ENCODE measurements at places on chromosomes 3 and 15. TPM values are rescaled to one million over a fixed set of nuclear protein-coding genes. Genes with fewer than 3 reads are reported as not detected.

- DNase-seq, result peak; percentile 66
These were observed 470.5 kb upstream of the THBS1 start for GRCh38 chr15:39110336-39110735.

DNA sequence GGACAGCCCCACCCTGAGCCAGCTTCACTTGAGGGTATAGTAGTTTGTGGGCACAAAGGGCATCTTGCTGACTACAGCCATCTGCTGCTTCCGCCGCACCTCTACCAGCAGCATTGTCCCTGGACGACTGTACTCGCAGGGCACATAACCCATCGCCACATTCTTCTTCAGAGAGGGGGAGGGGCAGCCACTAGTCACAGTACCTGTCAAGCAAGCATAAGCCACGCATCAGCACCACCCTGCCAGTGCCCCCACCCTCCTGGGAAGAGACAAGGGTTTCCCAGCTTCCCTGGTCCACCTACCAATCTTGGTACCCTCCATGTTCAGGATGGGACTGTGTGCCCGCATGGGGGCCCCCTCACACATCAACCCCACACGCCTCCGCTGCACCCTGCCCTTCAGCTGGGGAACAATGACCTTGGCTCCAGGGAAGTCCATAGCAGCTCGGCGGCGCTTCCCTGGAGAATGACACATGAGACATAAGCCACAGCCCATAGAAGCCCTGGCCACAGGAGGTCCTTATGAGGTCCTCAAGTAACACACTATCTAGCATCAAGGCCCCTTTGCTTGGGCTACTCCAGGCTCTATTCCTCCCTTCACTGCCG, 4.7 kb downstream of the AMT start:
- no peak for DNase-seq

DNA sequence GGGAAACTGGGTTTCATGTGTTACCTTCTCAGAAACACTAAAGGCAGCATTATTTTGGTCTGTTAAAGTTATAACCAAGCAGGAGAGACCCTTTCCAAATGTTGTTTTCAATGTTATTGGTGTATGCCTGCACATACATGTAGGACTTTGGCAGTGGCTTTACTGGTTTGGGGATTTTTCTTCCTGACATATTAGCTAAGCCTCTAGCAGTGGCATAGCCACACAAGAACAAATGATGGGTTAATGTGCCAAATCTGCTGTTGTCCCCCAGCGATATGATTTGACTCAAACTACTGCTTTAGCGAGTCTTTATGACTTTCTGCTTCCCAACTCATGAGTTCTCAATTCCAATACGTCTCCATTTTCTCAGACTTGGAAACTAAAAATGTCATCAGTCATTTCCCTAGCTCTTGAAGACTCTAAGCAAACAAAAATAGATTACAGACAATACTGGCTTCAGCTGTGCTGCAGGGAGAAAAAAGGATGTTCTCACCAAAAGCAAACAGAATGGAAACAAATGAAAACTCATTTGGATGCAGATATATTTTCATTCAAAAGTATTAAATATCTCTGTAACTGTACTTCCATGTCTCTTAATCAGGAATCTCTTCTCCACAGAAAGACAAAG, 29.6 kb downstream of the TPM1 start:
- no peak for DNase-seq

DNA sequence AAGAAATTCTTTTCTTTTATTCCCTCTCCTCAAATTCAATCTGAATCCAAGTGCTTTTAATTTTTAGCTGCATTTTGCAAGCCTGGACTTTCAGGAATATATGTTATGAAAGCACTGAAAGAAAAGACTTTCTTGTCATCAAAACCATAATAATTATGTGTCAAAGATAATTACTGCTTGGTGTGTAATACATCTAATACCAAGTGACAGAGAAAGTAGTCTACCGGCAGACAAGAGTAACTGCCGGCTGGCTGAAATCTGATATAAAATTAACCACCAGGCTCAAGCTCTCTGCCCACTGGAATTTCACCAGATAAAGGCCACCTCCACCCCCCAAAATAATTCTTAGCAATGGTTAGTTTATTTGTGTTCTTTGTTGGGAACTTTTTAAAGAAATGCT, 220.9 kb upstream of the CDIN1 start:
- DNase-seq, result peak; percentile 4

- no peak for DNase-seq
These were observed 164.6 kb downstream of the DPH6 start for GRCh38 chr15:35381328-35381727.

DNA sequence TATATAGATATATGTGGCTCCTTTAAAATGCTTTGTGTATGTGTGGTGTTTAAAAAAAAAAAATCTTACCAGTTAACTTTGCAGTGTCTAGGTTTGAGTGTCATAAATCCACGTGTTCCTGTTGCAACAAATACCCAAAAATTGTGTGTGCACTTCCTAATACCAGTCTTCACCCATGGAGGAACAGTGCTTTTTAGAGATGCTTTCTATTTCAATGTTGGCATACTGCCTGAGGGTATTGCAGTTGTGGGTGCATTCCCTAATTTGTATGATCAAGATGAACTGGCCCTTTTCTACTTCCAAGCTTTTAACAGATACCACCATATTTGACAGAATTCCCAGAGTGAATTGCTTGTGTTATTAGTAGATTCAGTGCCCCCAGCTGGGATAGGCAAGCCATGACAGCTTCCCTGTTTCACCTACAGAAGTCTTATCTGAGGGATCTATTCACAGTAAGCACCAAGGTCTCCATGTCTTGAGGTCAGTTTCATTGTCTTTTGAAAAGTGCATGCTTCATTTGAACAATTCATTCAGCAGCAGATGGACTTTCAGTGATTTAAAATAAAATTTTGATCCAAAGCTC, 68.9 kb upstream of the GOLGA6B start:
- DNase-seq, result peak; percentile 28

- DNase-seq, result no peak
These were observed 151.0 kb downstream of the FAM43A start for GRCh38 chr3:194836661-194837060.

- peak; percentile 70 for DNase-seq
These were observed 113.1 kb downstream of the THSD4 start for GRCh38 chr15:71228403-71228802.

DNA sequence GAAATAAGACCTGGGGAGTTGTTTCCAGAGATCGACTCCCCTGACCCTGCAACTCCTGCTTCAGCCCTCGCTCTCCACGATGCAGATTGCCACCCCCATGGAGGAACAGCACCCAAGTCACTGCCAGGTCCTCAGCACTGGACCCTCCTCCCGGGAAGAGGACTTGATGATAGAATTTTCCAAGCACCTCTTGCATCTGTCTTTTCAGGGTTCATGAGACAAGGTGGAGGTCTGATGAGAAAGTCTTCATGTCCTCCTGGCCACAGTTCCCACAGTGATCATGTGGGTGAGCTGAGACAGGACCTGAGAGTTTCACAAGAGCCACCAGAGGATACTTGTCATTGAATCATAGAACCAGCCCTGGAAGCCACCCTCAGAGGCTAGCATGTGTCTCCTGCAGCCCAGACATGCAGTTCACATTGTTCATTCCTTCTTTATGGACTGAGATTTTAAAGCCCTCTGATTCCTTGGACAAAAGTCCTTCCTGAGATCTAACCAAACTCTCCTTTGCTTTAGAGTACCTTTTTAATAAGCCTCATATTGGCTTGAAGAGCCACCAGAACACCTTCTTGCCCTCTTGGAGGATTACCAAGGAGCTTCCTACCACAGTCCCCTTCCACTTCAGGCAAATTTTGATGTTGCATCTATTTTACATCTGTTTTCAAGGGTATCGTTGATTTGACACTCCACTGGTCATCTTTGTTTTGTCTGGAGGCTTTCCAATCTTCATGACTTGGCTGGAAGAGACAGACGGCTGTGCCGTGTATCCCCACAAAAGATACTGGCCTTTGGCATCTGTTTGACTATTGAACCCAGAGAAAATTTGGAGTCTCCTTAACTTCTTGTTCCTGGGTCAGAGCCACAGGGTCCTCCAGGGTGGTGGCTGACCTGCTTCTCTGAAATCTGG, 224.8 kb upstream of the BHLHE40 start:
- DNase-seq, result no peak

DNA sequence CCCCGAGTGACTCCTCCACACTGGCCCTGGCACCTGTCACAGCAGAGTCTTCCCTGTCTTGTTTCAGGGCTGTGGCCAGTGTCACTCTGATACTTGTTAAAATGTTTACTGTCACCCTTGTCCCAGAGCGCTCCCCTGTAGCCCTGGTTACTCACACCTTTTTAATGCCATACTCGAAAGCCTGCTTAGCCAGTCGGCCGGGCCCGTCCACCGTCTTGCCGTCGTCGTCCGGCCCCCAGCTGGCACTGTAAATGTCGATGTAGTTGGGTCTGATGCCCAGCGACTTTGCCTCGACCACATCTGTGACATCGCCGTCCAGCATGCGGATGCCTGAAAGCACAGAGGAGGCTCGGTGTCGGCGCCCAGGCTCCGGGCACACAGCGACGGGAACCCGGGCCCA, 91.3 kb downstream of the PCSK6 start:
- DNase-seq, result no peak

DNA sequence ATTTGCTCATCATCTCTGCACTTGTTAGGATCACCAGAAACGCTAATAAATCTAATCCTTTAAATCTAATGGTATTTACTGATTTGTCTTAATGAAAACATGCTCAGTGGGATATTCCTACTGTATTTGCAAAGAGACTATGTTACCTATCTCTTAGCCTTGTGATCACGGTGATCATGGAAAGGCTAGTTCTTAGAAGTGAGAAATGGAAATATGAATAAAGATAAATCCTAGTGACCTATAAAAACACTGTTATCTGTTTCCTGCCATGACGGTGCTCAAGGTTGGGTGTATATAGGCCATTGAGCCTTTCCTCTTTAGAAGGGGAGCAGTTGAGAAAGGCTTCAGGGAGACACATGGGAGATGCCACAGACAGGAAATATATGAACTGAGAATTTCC, 116.3 kb downstream of the THRB start:
- no peak for DNase-seq

DNA sequence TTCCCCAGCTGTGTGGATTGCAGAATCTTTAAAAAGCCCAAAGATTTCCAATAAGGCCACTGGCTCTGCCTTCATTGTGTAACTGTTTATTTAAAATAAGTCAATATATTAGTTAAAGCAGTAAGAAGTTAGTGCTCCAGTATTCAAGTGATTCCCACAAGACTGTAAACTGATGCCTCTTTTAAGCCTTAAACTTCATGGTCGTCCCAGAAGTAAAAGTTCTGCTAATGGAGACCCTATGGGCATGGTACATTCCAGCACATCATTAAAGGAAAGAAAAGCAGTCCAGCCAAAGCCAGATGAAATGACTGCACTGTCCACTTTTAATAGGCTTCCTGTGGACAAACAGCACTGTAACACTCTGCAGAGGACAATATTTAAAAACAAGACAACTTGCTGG, 512.6 kb downstream of the MECOM start:
- DNase-seq, result peak; percentile 3

GRCh38 chr15:84780492-84780891, 32.1 kb downstream of the ZNF592 start:
- no peak for DNase-seq

DNA sequence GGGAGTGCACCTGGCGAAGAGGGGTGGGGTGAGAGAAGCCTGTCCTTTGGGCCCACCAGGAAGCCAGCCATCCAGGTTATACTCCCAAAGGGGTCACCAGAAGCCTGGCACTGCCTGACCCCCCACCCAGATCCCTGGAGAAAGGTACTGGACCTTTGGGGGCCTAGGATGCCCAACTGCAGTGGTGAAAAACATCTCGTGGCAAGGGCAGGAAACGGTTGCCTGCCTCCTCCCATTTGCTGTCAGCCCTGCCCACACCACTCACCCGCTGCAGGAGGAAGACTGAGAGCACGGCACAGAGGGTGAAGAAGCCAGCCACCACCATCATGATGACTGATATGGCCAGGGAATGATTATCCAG, 2.2 kb upstream of the ULK3 start:
- DNase-seq, result no peak

Gene ADAMTS7
- total RNA-seq, result 0.83 TPM

DNA sequence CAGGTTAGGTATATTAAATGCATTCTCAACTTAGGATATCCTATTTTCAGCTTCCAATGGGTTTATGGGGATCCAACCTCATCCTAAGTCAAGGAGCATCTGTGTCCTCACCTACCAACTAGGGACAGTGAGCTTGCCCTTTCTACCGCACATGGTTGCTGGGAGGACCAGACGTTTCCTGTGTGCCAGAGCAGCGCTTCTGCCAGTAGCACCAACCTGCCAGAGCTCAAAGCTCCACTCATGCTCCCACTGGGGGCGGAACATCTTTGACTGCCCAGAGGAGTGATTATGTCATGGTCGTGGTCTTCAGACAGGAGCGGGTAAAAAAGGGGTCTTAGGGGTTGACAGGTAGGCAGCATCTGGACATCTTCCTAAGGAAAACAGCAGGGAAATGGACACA, 24.7 kb downstream of the XPC start:
- DNase-seq, result no peak

- peak; percentile 86 for DNase-seq
These were observed 414.9 kb downstream of the RBMS3 start for GRCh38 chr3:29695643-29696198.

Gene AADACL2
- total RNA-seq, result not detected
